Vagina (tissue), 2 donors: ENCODE measurements at places on chromosomes 12 and 14.

- DNase-seq: no peak
Observed at GRCh38 chr12:39429809-39430208, 13.1 kb downstream of the KIF21A start.

GRCh38 chr14:25574628-25575325 is 524.8 kb upstream of the STXBP6 start:
- DNase-seq: no peak

DNA sequence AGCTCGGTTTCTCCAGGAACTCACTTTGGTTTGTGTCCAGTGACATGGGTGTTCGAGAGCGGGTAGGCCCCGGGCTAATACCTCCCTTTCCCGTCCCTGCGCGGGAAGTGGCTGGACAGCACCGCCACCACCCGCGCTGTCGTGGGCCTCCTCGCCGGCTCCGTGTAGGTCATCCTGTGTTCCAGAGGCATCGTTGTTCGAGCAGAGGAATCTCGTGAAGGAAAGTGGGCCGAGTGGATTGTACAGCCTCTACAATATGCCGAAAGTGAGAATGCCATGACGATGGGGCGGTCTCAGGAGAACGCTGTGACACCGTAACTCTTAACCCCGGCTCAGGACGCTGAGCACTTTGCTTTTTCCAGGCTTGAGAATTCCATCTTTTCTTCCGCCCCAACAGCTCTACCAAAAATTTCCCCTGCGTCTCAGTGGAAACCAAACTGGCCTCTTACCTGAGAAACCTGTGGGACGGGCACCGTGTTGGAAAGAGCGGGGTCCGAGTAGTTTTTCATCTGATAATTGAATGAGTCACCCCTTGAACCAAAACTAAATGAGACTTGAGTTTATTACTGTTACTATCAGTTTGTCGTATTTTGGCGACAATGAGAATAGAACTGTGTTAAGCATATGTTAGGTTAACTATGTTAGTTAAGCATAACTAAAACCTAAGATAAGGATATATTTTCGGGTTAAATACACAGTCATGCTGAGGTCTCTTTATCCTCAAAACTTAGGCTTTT is 510 bp downstream of the EIF2S1 start:
- DNase-seq: no peak

DNA sequence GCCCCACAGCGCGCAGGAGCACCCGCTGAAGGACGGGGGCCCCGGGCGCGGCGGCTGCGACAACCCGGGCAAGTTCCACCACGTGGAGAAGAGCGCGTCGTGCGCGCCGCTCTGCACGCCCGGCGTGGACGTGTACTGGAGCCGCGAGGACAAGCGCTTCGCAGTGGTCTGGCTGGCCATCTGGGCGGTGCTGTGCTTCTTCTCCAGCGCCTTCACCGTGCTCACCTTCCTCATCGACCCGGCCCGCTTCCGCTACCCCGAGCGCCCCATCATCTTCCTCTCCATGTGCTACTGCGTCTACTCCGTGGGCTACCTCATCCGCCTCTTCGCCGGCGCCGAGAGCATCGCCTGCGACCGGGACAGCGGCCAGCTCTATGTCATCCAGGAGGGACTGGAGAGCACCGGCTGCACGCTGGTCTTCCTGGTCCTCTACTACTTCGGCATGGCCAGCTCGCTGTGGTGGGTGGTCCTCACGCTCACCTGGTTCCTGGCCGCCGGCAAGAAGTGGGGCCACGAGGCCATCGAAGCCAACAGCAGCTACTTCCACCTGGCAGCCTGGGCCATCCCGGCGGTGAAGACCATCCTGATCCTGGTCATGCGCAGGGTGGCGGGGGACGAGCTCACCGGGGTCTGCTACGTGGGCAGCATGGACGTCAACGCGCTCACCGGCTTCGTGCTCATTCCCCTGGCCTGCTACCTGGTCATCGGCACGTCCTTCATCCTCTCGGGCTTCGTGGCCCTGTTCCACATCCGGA is 1.4 kb downstream of the FZD10 start:
- DNase-seq: no peak

DNA sequence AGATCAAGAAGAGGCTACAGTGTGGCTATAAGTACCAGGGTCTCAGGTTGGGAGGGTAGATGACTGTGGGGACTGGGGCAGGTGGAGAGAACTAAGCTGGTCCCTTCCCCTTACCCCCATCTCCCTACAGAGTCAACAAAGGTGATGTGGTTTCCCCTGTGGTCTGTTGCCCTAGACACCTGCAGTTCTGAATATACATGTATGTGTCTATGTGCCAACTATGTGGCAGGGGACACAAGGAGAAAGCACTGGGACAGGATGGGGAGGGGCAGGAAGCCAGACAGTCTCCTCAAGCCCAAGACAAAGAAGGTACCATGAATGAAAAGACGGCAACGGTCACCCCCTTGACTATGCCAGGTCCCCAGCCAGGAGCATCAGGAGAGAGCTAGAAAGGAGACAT is 4.5 kb upstream of the HDAC7 start:
- no peak for DNase-seq

- no peak for DNase-seq
Observed at GRCh38 chr12:104713444-104713843, 244.6 kb downstream of the SLC41A2 start.

GRCh38 chr12:110020956-110021355 is 21.7 kb downstream of the ANKRD13A start:
- DNase-seq: no peak

GRCh38 chr14:41541333-41541732 is 65.3 kb upstream of the LRFN5 start:
- DNase-seq: no peak

GRCh38 chr12:45216983-45217485 is 1.1 kb downstream of the ANO6 start:
- DNase-seq: no peak

DNA sequence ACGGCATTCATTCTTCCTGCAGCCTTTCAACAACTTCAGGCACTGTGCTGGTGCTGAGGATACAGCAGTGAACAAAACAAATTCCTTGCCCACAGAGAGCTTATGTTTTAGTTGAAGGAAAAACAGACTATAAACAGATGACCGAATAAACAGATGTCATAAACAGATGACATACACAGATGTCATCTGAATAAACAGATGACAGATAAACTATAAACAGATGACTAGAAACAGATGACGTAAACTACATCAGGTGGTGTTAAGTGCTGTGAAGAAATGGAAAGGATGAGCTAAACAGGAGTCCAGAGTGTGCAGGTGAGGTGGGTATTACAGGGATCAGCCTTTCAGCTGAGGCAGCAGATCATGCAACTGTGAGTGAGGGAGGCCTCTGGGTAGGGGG is 80.9 kb downstream of the FAR2 start:
- DNase-seq: no peak

- no peak for DNase-seq
Observed at GRCh38 chr14:22218728-22219127, 370.3 kb downstream of the DAD1 start.

- DNase-seq: no peak
Observed at GRCh38 chr12:94952325-94952724, 51.2 kb downstream of the NDUFA12 start.

DNA sequence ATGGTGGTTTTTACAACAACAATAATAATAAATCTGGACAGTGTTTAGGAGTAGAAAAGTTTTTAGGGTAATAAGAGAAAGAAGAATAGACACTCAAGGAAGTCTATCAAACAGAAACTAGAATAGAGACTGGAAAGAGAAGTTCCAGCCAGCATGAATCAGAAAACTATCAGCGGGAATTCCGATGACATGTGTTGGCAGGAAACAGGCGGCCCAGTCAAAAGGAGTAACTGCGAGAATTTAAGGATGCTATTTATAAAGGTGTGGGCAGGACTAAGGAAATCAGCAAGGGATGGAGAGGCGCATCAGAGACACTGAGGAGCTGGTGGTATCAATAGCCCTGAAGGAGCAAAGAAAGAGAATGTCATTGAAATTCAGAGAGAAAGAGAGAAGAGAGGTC is 89.9 kb downstream of the TBX5 start:
- no peak for DNase-seq

DNA sequence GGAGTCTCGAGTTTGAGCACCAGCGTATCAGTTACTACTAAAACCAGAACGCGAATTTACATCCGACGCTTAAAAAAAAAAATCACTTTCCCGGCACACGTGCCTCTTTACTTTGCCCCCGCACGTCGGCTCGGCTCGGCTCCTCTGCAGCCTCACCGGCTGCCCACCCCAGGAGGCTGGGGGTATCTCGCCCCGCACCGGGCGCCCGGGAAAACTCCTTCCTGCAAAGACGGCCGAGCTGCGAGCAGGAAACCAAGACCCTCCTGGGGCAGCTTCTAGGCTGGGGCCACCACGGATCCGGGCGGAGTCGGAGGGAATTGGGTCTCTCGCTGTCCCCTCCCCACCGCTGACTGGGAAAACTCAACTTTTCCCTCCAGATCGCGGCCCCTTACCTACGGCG is 610 bp downstream of the VSIG10 start:
- no peak for DNase-seq

- no peak for DNase-seq
Observed at GRCh38 chr14:92400579-92401444, 77.8 kb downstream of the SLC24A4 start.

- DNase-seq: no peak
Observed at GRCh38 chr14:25944020-25944419, 653.8 kb downstream of the NOVA1 start.

DNA sequence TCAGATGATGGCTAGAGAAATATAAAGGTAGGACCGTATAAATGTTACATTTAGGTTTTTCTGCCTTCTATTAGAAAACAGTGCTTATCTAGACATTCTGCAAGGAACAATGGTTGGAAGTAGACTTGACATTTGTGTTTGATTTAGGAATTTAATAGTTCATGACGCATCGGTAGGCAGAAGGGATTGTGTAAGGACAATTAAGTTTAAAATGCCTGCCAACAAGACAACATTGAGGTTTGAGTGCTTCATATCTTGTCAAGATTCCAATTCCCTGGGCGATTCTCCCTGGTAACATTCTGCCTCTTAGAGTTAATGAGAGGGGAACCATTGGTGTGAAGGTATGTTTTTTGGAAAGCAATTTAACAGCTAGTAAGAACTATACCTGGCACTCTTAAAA is 186.8 kb upstream of the RBM19 start:
- no peak for DNase-seq

DNA sequence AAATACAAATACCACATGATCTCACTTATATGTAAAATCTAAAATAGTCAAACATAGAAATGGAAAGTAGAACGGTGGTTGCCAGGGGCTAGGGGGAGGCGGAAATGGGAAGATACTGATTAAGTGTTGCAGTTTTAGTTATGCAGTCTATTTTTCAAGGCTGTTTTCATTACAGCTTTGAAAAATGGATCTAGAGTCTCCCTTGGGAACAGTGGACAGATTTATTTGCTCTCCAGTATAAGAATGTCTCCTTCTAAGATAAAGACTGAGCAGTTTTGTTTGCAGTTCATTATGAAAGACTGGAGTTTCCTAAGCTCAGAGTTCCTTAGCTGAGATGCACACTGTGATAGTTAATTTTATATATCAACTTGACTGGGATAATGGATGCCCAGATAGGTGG is 202.5 kb downstream of the KLHL28 start:
- DNase-seq: no peak

DNA sequence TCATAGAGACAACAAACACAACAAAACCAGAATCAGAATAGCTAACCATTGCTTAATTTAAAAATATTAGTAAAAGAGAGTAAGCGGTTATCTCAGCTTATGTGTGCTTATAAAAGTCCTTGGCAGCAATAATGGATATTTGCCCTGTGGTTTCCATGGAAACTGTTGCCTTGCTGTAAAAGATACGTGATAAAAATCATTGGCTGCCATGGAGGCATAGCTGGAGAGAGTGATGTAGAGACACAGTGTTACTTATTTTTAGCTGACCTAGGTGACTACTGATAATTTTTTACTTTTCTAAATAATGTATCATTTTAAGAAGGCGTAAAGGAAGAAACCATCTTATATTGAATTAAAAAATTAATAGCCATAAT is 92.9 kb downstream of the ERC1 start:
- no peak for DNase-seq

DNA sequence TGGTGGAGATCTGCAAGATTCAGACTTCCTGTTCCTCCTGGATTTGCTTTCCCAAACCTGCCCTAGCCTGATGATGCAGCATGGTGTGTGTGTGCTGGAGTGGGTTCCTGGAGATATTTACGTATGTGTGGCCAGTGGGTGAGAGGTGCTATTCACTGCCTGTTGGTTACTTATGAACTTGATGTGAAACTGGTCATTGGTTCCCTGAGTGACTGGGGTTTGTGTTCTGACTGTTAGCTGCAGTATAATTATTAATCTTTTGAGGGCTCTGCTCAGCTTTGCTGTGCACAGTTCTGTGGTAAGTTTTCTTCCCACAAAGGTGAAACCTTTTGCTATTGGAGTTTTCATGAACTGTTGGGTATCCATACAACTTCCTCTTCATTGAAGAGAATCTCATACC is 541.8 kb upstream of the FBXO33 start:
- DNase-seq: no peak

GRCh38 chr14:35155962-35156361 is 33.6 kb downstream of the PRORP start:
- no peak for DNase-seq

- no peak for DNase-seq
Observed at GRCh38 chr12:80472911-80473500, 29.0 kb downstream of the PTPRQ start.

DNA sequence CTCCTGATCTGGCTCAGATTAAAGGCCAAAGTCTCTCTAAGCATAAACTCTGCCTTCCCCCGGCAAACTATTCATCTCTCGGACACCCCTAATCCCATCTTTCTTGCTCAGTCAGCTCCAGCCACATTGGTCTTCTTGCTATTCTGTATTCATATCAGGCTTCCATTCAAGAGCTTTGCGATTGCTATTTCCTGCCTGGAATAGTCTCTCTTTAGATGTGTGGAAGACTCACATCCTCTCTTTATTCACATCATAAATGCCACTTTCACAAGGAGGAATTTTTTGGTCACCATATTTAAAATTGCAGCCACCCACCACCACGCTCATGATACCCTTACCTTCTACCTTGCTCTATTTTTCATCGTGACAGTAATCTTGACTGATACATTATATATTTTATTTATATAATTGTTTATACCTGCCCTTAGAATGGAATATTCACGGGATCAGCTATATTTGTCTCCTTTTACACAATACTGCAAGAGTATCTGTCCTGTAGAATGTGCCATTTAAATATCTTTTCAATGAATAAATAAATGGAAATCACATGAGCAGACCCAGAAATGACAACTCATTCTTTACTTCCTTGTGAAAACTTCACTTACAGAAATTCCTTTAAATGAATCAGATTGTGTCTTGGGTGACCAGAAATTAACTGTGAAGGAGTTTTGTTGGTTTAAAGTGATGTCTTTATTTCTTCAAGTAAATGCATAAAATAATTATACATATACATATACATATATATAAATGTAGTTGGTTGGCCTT is 780.6 kb upstream of the FLRT2 start:
- no peak for DNase-seq

GRCh38 chr12:124410354-124411175 is 115.7 kb downstream of the RFLNA start:
- no peak for DNase-seq

GRCh38 chr12:109482894-109483293 is 5.5 kb downstream of the UBE3B start:
- no peak for DNase-seq

GRCh38 chr14:20734430-20734806 is 11.3 kb upstream of the EDDM3A start:
- no peak for DNase-seq
